ENCODE measurements at places on chromosomes 11 and 22.

- peak; percentile 23 for DNase-seq
Measured at GRCh38 chr11:70731271-70732022, 333.1 kb downstream of the CTTN start.

- no peak for DNase-seq
Measured at GRCh38 chr22:30252411-30253204, 6.0 kb upstream of the LIF start.

DNA sequence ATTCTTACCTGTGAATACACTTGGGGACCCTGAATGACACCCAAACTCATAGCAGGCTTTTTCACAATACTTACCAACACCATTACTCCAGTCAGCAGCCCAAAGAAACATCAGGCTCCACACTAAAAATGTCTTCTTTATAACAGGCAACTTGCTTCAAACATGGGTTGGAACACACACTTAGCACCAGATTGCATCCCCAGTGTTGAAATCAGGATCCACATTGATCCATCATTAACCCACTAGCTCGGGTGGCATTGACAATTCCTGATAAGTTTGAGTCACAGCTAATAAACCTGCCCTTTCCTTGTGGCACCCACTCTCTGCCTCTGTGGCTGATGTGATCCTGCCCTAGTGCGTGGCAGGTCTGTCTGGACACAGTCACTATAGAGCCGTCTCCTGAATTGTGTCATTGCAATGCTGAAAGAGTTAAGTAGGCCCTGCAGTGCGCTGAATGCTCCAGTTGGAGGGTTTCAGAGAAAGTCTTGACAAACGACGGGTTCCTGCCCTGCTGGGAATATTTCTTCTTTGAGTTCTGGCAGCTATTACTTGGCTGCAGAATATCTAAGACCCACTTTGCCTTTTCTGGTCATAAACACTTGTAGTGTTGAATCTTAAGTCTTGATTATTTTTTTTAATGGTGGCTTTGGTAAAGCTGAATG is 19.6 kb upstream of the C11orf96 start:
- DNase-seq, result no peak

DNA sequence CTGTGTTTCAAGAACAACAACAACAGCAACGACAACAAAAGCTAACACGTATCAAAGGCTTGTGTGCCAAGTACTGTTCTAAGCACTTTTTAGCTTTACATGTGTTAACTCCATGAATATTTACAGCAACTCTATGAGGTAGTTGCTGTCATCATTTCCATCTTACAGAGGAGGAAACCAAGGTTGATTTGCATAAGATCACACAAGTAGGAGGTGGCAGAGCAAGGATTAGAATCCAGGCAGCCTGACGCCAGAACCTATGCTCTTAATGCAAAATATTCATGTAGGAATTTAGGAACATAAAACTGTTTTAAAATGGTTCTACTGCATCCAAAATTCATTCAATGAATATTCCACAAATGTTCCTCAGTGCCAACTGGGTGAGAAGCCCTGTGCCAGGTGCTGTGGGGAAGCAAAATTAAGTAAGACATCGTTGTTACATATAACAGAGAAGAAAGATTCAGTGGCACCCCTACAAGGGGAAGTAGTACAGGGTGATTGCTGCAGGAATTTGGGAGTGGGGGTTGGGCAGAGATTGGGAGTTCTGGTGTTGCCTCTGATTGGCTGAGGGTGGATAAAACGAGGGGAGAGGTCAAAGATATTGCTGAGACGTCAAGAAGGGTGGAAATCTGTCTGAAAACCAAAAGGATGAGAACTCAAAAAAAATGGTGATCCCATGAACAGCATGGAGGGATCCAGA is 86.1 kb upstream of the ARHGAP20 start:
- peak; percentile 71 for DNase-seq

DNA sequence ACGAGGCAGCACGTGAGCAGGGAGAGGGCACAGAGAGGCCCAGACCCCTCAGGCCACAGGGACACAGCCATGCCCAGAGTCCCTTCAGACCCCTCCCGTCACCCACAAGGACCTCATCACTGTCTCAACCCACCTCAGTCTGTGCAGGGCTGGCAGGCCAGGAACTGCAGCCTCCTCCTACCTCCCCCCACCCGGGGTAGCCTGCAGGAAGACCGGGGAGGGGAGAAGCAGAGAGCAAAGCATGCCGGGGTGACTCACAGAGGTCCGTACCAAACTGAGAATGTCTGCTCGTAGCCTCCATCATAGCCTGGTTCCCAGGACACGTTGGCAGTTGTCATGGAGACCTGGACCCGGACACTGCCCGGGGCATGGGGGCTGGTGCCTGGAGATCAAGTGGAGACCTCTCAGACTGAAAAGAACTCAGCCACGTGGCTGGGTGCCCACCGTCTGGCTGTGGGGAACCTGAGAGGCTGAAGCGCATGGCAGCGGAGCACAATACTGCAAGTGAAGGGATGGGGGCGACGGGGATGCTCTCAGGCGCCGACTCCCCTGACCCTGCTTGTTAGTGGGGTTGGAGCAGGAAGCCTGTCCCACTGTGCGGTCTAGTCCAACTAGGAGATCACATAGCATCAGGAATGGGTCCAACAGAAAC is 27.2 kb downstream of the IGSF9B start:
- no peak for DNase-seq

- DNase-seq, result no peak
Measured at GRCh38 chr11:92595052-92595451, 370.4 kb downstream of the FAT3 start.

- DNase-seq, result peak; percentile 61
Measured at GRCh38 chr11:124669193-124669592, 4.3 kb downstream of the SIAE start.

DNA sequence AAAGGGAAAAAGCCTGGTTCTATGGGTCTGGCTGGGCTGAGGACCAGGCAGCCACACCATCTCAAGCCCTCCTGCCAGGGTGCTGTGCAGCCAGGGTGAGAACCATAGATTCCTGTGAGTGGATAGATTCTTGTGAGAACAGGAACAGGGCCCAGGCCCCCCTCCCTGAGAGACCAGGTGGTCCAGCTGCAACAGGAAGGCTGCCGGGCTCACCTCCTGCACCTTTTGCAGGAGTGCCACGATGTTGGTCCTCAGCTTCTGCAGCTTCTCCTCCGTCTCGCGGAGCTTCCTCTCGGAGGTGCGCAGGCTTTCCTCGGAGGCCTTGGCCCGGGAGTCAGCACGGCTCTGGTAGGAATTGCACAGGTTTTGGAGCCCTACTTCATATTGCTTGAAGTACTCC is 40.8 kb downstream of the MORC2 start:
- DNase-seq, result no peak

GRCh38 chr22:29456211-29456671 is 17.9 kb downstream of the RFPL1 start:
- no peak for DNase-seq

DNA sequence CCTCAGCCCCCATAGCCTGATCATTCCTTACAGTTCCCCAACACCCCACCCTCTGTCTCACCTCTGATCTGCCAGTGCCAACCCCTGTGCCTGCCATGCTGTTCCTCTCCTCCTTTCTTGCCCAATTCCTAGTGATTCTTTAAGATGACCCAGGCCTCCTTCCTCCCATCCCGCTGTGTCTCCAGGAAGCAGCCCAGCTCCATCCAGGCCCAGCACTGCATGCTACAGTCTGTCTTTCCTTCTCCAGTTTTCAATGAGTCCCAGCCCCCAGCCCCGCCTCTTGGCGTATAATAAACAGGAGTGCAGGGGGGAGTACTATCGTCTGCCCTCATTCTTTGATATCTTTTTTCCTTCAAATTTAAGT is 12.3 kb downstream of the LTBP3 start:
- no peak for DNase-seq

- DNase-seq, result no peak
Measured at GRCh38 chr11:58734681-58735490, 3.1 kb upstream of the GLYAT start.

DNA sequence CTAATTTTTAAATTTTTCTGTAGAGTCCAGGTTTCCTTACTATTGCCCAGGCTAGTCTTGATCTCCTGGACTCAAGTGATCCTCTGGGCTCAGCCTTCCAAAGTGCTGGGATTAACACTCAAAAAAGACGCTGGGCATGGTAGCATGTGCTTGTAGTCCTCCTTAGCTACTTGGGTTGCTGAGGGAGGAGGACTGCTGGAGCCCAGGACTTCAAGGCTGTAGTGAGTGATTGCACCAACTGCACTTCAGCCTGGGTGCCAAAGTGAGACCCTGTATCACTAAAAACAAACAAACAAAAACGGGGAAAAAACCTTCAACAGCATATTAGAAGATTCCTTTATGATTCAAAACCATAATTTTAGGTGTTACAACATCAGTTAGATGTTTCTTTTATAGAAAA is 44.6 kb downstream of the RSF1 start:
- DNase-seq, result no peak

DNA sequence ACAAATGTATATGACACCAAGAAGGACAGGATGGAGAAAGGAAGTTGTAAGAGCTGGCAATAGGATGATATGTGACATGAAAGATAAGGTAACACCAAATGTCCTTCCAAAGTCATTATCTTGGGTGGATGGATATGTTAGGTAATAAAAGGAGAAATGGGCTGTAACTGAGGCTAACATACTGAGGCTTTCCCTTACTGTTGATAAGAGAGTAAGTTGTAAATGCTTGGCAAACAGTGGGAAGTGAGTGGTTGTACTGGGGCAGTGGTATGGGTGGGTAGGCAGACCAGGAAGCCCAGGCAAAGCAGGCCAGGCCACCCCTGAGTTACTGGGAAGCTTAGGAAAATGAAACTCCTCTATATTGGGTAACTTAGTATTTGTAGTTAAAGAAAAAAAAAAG is 73.7 kb downstream of the ARHGAP42 start:
- no peak for DNase-seq

GRCh38 chr22:38353142-38353629 is 36.0 kb upstream of the CSNK1E start:
- peak; percentile 10 for DNase-seq

GRCh38 chr11:20875889-20876288 is 206.5 kb downstream of the NELL1 start:
- no peak for DNase-seq

DNA sequence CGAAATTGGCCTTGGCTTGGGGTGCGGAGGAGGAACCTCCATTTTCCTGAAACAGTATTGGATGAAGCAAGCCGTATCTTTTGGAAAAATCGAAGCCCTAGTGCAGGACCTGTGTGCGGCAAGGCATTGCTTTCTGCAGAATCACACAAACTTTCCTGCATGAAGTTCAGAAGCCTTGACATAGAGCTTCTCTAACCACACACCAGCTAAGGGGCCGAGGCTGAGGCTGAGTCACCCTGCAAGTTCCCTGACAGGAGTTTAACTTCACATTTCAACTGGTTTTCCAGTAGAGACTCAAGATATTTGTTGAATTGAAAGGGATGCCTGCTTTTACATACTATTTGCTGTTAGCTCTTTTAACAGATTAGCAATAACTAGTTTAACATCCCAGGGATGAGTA is 67.8 kb downstream of the TCF20 start:
- peak; percentile 56 for DNase-seq

DNA sequence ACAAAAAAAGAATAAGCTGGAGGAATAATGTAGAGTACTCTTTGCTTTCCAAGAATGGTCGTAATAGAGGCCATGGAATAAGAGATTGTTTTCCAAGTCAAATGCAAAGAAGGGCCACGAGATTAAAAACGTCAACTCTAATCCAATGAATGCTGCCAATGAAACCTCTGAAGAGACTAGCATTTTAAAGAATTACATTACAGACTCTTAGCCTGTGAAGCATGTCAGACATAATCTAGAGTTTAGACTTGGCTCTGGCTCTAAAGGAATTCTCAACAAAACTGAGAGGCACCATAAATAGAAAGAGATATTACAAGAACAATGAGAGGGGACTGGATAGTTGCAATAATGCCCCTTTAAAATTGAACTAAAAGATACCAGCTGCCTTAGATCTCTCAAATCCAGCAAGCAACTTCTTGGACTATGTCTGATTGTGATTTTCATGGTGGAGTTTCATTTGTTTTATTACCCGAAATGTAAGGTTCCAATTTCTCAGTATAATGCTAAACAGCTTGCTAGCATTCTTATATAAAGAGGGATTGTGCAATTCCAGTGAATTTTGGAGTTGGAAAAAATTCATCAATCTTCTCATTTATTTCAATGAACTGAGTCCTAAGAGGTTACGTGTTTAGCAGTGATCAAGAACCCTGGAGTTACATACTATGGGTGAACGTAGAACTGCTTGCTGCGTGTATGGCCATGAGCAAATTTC is 5.6 kb downstream of the ETS1 start:
- DNase-seq, result no peak

GRCh38 chr11:114033572-114033971 is 25.9 kb upstream of the ZBTB16 start:
- DNase-seq, result no peak

DNA sequence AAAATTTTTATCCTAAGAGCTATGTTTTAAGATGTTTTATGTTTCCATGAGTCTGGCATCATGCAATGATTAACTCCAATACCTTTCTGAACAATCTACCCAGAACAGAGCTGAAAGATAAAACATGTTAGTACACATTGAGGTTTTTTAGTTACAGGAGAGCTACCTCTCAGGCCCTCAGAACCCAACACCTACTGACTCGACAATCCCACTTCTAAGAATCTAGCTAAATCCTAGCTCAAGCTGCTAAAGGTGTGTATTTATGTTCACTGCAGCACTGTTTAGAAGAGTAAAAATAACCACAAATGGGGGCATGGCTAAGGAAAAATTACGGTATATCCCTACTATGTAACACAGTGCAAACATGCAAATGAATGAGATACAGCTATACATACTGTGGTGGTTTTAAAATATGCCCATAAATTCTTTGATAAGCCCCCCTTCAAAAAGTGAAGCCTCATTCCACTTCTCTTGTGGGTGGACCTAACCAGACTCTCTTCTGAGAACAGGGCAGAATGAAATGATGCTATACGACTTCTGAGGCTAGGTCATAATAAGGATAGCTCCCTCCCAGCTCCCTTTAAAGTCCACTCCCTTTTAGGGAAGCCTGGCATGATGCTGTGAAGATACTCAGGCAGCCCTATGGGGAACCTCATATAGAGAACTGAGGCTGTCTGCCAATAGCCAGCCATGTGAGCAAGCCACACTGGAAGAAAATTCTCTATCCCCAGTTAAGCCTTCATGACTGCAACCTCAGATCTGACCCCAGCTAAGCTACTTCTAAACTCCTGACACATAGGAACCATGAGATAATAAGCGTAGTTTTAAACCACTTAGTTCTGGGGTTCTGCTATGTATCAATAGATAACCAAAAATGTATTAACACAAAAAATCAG is 29.5 kb downstream of the TMEM123 start:
- no peak for DNase-seq

DNA sequence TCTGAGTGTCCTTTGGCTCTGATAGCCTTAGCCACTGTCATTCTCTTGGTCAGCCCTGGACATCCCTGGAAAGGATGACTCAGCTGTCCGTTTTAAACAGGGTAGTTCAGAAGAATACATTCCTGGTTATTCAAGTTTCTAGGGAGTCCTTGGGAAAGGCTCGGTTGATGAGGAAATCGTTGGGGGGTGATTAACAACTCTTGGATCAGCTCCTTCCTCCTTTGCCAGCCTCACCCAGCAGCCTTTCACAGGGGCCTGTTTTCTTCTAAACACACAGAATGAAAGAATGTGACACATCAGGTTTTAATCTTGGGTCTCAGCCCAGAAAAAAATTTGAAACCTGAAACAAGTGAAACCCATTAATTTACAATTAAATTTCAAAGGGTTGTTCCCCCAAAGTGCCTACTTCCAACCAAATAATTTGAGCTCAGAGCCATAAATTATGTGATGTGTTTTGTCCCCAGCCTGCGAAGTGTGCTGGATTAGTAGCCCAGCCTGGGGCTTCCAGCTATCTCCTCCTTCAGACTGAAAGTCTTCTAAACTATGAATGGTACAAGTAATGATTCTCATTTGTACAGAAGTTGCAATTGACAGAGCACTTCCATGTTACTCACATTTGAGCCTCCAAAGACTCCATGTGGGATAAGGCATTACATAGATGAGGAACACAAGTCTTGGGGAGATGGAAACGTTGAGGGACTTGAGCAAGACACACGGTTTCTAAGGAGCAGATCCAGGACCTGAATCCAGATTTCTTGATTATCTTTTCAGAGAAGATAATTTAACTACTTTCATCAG is 19.3 kb upstream of the MRGPRX2 start:
- no peak for DNase-seq
